ENCODE measurements at places on chromosomes 2 and 18.

DNA sequence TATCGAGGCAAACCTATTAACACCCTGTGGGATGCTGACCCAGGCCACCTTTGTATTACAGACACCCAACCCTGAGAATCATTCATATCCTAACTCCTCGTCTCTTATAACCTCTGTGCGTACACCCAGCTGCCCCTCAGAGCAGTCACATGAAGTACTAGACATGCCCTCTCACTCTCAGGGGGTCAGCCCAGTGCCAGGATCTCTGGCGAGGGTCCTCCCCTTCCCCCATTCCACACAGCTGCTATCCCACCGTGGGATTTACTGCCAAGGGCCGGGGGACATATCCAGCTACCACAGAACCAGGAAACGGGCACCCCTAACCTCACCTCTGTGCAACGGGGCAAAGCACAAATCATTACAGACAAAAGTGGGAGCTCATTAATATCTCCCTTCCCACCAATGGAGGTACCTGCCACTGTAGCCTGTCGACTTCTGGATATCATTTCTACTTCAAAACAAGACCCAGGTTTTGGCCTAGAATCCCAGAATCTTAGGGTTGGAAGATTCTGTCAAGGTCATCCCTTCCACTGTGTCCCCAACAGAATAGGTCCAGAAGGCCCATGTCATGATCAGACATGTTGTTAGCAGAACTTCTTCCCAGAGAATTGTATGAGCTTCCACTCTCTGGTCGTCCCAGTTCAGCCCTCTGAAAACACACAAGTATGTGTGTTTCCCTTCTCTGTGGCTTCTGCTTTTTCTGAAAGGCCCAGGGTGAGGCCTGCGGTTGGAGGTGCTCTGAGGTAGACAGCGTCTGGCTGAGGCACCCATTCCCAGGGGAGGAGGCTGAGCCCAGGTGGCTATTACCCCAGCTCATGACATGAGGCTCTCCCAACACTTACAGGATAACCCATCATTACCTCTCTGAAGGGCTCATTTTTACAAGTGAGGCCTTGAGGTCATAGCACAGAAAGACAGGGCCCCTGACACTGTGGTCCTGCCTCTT lies 1.7 kb downstream of the TMBIM1 start:
- no peak for DNase-seq

- peak; percentile 46 for DNase-seq
Measured at GRCh38 chr2:33788044-33788443, 188.9 kb upstream of the FAM98A start.

DNA sequence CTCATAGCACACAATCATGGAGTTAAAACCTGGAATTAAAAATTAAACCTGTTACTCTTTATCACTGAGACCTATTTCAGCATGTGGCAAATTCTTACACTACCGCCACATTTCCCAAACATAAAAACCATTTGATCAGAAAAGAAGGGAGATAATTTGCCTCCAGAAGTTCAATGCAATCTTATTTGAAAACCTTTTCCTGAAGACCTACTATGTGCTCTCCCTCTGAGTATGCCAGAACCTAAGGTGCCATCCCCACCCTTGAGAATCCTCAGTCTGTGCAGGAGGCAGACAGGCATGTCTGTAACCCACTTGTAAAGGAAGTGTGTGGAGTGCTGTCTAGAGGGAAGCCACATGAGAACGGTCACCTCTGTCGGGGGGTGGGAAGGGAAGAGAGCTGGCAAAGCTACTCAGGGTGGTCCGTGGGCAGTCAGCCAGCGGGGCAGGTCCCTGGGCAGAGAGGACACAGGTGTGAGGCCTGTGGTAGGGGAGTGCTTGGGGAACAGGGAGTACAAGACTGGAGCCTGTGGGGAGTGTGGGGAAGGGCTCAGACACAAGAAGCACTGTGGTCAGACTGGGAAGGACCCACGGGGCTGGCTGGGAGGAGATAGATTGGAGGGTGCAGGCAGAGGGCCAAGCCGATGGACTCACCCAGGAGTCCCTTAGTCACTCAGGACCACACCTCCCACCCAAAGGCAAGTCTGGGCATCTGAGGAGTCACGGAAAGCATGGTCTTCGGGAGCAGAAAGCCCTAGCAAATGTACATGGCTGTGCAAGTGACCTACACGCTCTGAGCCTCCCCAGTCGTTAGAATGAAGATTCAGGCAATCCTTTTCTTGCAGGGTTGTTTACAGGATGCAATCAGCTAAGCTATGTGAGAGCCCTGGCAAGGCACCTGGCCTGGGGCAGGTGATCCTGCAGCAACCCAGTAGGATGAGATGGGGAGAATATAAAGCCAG lies 22.8 kb downstream of the CRACDL start:
- no peak for DNase-seq

DNA sequence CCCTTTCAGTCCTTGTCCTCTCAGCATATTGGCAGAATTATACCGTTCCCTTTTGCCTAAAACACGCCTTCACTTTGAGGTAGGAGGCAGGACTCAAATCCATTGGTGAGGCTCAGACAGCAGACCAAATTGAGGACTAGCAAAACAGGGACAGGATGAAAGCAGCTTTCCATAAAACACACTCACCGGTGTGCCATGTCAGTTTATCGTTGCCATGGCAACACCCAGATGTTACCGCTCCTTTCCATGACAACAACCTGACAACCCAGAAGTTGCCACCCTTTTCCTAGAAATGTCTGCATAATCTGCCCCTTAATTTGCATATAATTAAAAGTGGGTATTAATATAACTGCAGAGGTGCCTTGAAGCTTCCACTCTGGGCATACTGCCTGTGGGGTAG lies 730.4 kb downstream of the METTL4 start:
- DNase-seq = no peak

- no peak for DNase-seq
Measured at GRCh38 chr2:180647221-180647620, 333.2 kb upstream of the UBE2E3 start.

DNA sequence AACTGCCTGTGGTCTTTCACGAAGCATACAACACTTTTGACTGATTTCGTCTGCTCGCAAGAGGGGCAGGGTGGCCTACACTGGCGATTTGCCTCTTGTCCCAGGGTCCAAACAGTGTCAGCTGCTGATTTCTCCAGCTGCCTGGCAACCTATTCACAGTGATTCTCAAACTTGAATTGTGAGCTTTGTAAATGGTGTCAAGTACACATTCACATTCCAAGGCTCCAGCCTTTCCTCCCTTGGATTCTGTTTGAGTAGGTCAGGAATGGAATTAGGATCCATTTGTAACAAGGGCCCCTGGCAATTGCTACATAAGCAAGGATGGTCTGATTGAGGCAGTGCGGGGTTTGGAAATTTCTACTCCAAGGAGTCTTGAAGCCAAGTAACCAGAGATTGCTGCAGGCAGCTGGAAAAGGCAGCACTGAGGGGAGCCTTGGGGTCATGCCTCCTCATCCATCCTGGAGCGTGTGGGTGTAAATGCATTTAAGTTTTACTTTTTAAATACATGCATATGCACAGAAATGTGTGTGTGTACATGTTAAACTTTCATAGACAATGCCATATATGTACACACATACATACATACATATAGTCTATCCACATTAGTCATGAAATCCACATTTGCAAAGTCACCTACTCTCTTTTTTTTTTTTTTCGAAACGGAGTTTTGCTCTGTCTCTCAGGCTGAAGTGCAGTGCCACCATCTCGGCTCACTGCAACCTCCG lies 86.8 kb upstream of the UXS1 start:
- DNase-seq = no peak

DNA sequence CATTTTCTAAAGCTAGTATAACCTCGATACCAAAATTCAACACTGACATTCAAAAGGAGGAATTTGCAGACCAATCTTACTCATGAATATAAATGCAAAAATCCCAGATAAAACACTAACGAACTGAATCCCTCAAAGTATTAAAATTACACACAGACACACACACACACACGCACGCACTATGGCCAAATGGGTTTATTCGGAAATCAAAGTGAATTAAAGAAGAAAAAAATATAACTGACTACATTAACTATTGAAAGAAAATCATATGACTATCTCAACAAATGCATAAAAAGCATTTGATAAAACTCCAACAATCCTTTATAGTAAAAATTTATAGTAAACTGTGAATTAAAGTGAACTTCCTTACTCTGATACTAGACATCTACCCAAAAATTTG lies 97.9 kb upstream of the HNRNPA3 start:
- DNase-seq = no peak

DNA sequence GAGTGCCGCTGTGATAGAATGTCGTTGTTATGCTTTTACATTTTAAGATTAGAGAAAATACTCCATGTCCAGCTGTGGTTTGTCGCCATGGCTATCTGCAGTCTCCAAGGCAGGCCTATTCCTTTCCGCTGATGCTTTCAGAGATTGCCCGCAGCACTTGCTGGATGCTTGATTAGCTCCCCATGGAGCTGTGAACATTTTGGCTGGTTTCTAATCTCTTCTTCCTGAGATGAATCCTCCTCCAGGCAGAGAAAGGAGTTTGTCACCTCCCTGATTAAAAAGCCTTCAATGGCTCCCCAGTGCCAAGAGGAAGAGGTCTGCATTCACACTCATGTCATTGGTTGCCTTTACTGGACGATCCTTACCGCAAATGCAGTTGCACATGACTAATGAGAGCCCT lies 32.6 kb upstream of the LPIN1 start:
- no peak for DNase-seq

GRCh38 chr2:45169339-45170190 lies 160.3 kb upstream of the SIX2 start:
- peak; percentile 4 for DNase-seq

- DNase-seq = no peak
Measured at GRCh38 chr2:61125798-61126197, 36.2 kb upstream of the C2orf74 start.

DNA sequence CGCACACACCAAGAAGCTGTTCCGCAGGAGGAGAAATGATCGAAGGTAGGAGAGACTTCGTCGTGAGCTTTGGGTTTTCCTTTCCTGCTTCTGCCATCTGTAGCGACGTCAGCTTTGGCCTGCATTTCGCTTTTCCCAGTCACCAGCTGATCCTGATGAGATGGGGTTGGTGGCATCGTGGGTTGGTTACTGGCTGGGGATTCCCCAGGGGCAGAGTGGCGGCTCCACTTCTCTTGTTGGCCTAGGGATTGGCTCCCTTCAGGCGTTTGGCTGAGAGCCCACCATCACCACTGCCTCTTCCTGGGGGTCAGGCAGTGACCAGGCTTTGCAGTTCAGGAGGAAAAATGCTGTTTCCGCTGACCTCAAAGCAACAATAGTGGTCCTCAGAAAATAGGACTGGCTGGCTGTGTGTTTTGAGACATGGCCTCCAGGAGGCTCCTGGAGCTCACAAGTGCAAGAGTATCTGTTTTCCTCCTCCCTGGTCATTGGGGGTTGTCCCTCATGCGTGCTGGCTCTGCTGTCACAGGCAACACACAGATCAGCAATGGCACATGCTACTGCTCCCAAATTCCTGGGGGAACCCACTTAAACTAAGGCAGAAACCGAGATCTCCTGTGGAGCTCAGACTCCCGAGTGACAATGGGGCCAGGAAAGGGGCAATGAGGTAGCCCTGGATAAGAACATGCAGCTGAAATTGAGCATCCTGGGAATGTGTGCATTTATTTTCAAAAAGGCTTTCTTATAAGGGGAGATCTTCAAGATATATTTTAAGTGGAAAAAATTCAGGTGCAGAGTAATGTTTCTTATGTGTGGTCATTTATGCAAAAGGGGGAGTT lies 173.0 kb downstream of the CTIF start:
- DNase-seq = peak; percentile 7

GRCh38 chr2:74927621-74928020 lies 30.8 kb upstream of the POLE4 start:
- no peak for DNase-seq

DNA sequence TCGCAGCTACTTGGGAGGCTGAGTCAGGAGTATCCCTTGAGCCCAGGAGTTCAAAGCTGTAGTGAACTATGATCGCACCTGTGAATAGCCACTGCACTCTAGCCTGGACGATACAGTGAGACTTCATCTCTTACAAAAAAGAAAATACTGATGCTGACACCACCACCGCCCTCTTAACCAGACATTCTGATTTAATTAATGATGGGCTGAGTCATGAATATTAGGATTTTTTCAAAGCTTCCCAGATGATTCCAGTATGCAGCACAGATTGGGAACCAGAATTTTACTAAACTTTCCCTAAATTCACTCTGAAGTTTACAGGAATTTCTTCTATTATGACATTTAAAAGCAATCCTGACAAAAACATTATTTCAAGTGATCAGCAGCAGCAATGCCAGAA lies 130.1 kb downstream of the ERBB4 start:
- DNase-seq = no peak

- no peak for DNase-seq
Measured at GRCh38 chr2:29496198-29496597, 381.0 kb downstream of the CLIP4 start.

GRCh38 chr18:21897811-21898210 lies 157.2 kb downstream of the MIB1 start:
- DNase-seq = peak; percentile 31

DNA sequence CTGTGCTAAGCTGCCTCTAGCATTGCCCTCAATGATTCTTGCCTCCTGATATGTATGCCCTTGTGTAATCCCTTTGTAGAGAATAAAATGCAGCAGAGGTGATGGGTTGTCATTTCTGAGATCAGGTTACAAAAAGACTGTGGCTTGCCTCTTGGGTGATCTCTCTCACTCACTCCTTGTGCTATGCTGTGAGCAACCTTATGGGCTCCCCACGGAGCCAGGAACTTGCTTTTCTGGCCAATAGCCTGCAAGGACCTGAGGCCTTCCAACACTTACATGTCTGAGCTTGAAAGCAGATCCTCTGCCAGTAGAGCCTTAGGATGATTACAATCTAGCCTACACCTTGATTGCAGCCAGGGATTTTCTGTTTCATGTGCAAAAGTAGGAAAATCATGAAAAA lies 123.1 kb upstream of the XIRP2 start:
- no peak for DNase-seq

- no peak for DNase-seq
Measured at GRCh38 chr18:57785751-57786437, 17.2 kb downstream of the ATP8B1 start.

GRCh38 chr2:174074831-174075230 lies 109.7 kb upstream of the SP3 start:
- DNase-seq = no peak

DNA sequence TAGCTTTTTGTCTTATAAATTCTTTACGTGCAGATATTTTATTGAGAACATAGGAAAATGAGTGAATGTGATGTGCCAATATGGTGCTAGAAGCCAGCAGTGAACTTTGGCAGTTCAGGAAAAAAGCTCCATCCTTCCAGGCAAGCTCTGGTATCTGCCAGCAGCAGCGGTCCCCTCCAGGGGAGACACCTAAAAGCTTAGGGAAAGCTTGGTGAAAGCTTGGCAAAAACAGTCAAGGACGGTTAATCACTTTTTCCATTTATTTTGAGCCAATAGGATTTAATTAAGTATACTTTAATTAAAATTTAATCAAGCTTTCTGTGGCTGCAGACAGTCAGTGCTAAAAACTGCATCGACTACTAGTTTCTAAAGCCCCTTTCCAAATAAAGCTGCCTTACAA lies 60.4 kb downstream of the PID1 start:
- DNase-seq = no peak

DNA sequence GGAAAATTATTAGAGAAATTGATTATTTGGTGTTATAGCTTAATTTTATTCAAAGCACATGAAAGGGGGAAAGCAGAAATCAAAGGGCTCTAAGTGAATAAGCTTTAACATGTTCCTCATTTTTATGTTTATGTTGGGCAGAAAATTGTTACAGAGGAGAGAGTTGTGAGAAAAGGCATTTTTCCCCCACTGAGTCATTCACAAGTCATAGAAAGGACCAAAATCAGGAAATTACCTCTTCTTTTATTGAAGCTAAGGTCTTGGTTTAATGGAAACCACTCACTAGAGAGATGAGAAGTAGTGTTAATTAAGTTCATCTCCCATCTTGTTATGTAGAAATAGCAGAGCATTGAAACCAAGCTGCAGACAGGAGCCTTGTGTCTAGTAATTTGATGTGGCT lies 175.3 kb upstream of the THUMPD2 start:
- no peak for DNase-seq

All from trophoblast cell (in vitro differentiated cells and primary cell).